ENCODE measurements at places on chromosomes 13 and 19.
A peak's percentile ranks its signal among the peaks of the same experiment; 100 is the strongest.

- no peak for DNase-seq
Measured at GRCh38 chr19:37563518-37563917, 31.1 kb downstream of the ZNF571 start.

DNA sequence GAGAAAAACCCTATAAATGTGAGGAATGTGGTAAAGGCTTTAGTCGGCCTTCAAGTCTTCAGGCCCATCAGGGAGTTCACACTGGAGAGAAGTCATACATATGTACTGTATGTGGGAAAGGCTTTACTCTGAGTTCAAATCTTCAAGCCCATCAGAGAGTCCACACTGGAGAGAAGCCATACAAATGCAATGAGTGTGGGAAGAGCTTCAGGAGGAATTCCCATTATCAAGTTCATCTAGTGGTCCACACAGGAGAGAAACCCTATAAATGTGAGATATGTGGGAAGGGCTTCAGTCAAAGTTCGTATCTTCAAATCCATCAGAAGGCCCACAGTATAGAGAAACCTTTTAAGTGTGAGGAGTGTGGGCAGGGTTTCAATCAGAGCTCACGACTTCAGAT is 11.7 kb downstream of the ZNF226 start:
- DNase-seq = no peak

DNA sequence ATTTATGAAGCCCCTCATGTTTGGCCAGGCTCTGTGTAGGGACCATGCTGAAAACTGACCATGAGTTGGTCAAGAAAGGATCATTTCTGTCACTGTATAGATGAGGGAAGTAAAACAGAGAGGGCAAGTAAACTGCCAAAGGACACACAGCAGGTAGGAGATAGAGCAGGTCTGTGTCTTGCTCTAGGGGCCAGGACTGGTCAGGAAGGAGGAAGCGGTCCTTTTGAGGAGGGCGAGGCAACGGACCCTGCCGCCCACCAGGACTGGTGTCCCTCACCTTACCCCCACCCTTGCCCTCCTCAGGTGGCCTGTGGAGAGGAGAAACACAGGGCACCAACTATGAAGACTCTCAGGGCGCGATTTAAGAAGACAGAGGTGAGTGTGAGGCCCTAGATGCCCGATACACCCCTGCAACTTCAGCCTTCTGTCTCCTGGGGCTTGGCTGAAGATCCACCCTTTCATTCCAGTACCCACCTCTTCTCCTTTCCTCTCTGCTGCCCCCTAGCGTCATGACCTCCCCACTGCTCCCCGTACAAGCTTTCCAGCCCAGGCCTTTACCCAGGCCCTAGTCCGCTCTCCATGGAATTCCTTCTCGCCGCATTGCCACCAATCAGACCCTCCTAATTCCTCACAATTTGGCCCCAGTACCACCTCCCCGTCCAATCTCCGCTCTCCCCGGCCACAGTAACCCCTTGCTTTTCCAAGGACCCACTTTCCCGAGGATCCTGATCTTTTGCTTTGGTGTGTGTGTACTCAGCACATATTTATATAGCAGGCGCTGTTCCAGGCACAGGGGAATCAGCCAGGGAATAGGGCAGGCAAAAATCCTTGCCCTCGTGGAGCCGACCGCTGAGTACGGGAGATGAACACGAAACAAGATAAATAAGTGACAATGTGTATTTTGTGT is 3.9 kb downstream of the ANKRD24 start:
- peak; percentile 83 for DNase-seq

DNA sequence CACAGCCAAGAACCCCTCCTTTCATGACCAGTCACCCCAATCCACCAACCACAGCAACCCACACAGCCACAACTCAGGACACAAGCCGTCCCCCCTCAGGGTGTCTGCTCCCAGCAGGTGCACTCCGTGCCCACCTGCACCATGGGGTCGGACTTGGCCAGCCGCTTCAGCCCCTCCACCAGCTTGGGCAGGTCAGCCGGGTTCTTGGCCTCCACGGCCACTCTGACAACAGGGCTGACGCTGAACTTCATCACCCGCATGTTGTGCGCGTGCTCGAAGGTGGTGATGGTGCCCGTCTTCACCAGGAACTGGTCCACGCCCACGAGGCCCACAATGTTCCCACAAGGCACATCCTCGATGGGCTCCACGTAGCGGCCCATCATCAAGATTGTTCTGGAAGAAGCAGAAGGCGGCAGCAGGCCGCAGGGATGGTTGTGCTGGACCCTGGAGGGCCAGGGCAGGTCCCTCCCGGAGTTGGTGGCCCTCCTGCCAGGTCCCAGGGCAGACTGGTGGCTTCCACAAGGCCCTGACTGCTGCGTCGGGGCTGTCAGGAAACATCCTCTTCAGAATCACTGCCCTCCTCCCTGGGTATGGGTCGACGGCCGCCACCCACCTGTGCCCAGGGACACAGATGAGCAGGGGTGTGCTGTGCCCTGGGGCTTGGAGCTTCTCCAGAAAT is 5.5 kb downstream of the EEF2 start:
- DNase-seq = no peak

DNA sequence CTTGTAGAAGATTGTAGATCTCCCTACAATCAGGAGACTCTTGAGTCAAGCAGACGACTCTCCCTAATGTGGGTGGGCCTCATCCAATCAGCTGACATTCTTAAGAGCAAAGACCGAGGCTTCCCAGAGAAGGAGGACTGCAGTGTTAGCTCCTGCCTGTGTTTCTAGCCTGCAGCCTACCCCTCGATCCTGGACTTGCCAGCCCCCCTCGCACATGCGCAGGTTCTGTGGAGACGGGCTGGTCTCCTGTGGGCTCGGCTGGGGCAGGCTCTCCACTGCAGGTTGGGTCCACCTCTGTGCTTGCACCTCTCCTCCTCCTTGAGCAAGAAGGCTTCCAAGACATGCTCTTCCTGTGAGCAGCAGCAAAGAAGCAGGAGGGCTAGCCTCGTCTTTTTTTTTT is 185.2 kb upstream of the SOX1 start:
- no peak for DNase-seq

DNA sequence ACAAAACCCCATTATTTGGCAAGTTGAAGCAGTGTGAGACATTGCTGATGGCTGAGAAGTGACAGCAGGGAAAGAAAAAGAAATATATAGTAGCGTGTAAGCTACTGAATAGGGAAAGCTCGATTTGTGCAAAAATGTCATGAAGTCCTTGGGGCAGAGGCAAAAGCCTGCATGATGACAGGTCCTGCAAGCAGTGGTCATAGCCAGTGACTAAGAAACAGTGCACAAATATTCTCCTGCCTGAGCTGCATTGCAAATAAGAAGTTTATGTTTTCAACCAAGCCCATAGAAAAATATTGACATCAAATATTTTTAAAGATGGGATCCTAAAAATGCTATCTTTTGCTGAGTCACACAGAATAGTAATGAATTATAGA is 270.0 kb downstream of the SLITRK6 start:
- no peak for DNase-seq

DNA sequence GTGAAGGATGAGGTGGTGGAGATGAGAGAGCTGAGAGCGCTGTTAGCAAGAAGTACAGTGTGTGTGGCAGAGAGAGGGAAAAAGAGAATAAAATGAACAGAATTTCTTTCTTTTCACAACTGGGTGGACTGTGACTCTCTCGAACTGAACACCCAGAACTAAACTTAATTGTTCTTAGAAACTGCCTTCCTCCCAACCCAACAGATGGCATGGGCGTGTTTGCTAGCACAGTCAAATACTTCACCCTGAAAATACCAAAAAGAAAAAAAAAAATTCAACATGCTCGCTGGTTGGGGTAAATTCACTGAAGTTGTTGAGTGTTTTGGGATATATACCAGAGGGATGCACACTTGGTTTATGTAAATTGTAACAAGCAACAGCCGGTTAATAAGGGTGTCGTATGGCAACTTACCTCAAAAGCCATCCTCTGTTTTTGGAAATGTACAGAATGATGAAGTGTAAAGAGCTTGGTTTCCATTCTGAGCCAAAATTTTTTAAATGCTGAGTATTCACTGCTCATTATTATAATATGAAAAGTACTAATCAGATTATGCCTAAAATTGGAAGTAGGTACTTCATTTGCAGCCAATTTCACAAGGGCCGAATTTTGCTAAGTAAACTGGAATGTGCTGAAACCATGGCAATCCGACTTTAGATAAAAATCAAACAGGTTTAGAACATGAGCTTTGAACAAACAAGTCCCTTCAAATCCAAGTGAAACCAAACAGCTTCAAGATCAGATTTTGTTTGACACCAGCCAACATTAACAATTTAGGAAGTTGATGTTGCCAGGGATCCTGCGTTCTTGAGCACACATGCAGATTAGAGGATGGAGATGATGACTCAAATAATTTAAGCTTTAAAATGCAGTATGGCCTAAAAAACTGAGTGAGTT is 115.8 kb downstream of the ZIC5 start:
- no peak for DNase-seq

DNA sequence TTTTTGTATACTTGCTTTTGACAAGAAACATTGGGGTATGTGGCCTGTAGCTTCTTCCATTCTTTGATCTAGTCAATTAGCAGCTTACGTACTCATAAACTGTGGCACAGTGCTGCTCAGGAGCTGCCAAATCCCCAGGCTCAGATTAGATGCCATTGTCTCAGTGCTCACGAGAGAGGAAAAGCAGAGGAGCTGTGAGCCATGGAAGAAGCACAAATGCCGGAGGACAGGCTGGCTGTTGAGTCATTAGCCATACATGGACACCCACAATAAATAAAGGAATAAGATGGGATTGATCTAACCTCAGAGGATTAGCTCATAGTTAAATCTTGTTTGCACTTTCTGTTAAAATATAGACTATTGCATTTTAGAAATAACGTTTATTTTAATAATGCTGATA is 121.7 kb downstream of the POSTN start:
- no peak for DNase-seq

DNA sequence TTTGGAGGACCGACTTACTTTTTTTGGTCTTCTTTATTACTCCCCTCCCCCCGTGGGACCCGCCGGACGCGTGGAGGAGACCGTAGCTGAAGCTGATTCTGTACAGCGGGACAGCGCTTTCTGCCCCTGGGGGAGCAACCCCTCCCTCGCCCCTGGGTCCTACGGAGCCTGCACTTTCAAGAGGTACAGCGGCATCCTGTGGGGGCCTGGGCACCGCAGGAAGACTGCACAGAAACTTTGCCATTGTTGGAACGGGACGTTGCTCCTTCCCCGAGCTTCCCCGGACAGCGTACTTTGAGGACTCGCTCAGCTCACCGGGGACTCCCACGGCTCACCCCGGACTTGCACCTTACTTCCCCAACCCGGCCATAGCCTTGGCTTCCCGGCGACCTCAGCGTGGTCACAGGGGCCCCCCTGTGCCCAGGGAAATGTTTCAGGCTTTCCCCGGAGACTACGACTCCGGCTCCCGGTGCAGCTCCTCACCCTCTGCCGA is 409 bp downstream of the FOSB start:
- DNase-seq = peak; percentile 64

GRCh38 chr13:99346335-99347042 is 39.3 kb upstream of the GPR183 start:
- no peak for DNase-seq

DNA sequence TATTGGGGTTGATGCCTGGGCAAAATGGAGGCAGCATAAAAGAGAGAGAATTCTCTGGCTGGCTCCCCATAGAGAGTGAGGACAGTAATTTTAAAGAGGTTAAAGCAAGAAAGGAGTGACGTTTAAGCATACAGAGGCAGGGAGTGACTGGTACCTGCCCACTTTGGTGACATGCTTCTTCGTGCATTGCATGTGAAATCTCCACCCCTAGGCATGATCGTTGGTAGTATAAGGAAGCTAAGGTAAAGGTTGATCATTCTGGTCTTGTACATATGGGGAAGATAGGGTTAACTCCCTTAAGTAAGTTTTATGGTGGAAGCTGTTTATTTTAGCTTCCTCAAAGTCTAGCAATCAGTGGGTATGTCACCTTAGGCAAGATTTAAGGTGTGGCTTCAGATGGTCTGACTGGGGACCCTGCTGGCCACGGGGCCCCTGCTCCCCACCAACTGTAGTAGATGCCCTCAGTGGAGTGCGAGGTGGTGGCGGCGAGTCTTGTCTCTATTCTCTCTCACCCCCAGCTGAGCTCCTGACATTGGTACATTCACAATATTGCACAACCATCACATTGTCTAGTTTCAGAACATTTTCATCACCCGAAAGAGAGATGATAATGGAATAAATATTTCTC is 797.5 kb upstream of the SPRY2 start:
- no peak for DNase-seq

DNA sequence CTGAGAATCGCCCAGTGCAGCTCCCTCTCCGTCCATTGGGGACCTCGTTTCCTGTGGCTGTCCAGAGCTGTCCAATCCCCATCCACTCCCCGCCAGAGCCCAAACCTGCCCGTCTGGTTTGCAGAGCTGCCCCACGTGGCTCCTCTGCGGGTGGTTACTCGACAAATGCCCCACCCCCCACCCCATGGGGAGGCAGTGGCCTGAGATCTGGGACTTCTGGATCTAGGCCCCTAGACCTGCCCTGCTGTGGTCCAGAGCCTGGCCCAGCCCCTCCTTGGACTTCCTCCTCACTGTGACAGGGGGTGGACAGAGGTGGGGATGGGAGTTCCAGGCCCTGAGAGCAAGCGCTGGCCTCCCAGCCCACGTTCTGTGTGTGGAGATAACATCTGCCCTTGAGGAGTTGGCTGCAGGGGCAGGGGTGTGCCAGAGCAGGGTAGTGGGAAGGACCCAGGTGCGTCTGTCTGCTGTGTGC is 29.1 kb downstream of the PAK4 start:
- no peak for DNase-seq

GRCh38 chr13:73465617-73465971 is 406.8 kb downstream of the KLF5 start:
- DNase-seq = no peak

GRCh38 chr13:34166406-34166805 is 348.5 kb downstream of the RFC3 start:
- DNase-seq = no peak

GRCh38 chr13:42275098-42275471 is 3.1 kb downstream of the AKAP11 start:
- peak; percentile 25 for DNase-seq

- no peak for DNase-seq
Measured at GRCh38 chr19:47891923-47892666, 6.0 kb upstream of the SULT2A1 start.

- no peak for DNase-seq
Measured at GRCh38 chr19:37593996-37594303, 642 bp downstream of the ZNF571 start.

GRCh38 chr13:76414320-76414719 is 471.9 kb downstream of the KCTD12 start:
- no peak for DNase-seq

GRCh38 chr19:7482584-7483439 is 6.0 kb downstream of the PEX11G start:
- DNase-seq = no peak

- no peak for DNase-seq
Measured at GRCh38 chr13:95295026-95295425, 6.2 kb downstream of the ABCC4 start.

DNA sequence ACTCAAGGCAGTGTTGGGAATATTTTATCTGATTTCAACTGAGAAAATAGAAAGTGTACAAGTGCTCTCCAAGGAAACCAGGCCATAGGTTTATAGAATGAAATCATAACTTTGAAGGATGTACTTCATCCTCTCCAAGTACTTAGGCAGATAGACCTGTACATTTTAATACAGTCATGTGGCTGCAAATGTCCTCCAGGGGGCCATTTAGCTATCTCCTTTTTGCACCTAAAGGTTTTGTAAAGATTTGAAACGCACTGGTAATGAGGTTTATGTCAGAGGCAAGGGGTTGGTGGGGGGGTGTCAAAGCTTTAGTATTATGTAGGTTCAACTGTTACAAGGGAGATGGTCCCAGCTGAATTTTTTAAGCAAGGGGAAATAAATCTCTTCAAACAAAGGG is 364.4 kb downstream of the DCT start:
- DNase-seq = peak; percentile 13

All from natural killer cell (primary cell).